ENCODE measurements at places on chromosomes 4 and X.

- no peak for DNase-seq
These were observed 340.3 kb downstream of the ZNF674 start for GRCh38 chrX:46204721-46205422.

DNA sequence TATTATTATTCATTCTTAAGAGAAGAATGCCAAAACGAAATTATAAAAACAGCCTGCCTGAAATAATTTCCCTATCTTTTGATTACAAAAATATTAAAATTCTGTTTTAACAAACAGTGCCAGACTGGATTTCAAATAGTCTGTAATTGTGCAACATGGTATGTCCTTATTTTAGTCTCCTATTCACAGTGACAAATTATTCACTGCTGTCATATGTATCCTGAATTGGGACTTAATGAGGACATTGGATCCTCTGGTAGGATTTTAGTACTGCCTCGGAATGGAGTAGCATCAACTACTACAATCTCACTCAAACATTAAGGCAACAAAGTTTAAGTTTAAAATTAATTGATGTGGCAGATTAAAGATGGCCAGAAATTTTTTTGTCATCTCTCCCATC is 97.6 kb downstream of the CASK start:
- DNase-seq, result no peak

- DNase-seq, result no peak
These were observed 27.4 kb upstream of the SOD3 start for GRCh38 chr4:24768006-24768405.

DNA sequence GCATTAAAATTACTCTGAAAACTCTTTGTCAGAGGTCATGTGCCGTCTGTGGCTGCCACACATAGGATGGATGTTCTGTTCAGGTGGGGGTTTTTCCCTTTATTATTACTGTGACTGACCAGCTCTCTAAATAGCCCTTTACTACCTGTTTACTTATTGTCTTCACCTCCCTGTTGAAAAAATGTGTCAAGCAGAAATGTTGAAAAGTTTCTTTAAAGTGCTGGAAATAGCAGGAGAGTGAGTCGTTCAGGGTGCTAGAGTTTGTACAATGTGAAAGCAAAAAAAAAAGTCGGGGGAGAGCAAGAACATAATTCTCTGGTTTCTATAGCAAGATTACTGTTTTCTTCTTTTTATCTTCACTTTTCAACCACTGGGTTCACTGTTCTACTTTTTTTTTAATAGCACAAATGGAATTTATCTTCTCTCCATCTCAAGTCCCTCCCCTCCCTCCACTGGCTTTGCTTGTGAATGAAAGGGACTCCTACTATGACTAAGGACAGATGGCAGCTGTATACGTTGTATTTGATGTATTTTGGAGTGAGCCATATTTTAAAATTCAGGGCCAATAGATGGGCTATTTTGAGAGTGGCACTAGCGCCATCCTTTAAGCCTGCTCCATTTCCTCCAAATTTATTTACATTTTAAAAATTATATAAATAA is 33.3 kb downstream of the ARX start:
- no peak for DNase-seq

DNA sequence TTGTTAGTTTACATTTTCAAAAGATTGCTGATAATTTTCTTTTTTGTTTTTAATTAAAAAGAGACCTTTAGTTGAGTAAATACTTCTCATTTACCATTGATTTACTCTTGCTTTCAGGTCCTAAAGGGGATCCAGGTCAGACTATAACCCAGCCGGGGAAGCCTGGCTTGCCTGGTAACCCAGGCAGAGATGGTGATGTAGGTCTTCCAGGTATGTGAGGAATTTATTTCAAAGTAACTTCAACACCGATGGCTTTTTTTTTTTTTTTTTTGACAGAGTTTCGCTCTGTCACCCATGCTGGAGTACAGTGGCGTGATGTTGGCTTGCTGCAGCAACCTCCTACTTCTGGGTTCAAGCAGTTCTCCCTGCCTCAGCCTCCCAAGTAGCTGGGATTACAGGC is 135.1 kb downstream of the IRS4 start:
- no peak for DNase-seq

DNA sequence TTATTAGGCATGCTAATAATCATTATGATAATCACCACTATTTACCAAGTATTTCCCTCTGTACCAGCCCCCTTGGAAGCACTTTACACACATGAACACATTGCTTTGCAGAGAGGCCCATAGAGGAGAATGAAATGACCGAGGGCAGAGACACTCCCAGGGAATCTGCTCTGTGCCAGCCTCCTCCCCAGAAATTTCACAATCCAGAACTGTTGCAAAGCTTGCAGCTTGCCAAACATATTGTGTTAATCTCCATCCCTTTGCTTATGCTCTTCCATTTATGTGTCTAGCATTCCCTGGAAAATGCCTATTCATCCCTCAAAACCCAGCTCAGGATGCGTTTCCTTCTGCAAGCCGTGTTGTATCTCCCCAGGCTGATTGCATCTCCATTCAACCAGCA is 37.8 kb downstream of the CYTL1 start:
- no peak for DNase-seq

- DNase-seq, result no peak
These were observed 31.9 kb downstream of the F8A1 start for GRCh38 chrX:154918060-154918483.

GRCh38 chrX:12999422-12999821 is 24.5 kb downstream of the TMSB4X start:
- DNase-seq, result no peak

DNA sequence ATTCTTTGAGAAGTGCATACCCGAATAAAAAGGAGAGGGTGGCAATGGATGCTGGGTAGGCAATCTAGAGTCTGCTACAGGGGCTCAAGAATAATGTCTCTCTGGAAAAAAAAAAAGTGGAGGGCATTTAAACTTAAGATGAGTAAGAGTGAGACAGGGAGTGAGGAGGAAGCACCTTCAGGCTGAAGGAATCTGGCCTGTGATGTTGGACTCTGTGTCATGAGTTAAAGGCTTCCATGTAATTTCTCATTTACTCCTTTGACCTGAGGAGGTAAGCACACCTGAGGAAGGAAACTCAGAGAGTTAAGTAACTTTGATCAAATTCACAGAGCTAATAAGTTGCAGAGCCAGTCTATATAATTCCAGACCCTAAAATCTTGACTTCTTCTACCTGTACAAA is 3.2 kb upstream of the PRKG2 start:
- no peak for DNase-seq

GRCh38 chrX:23435108-23435507 is 100.5 kb downstream of the PTCHD1 start:
- no peak for DNase-seq

GRCh38 chr4:125703443-125703842 is 388.7 kb downstream of the FAT4 start:
- DNase-seq, result no peak

- DNase-seq, result no peak
These were observed 114.0 kb upstream of the ENPEP start for GRCh38 chr4:110361921-110362320.

GRCh38 chrX:108397627-108398391 is 40.4 kb downstream of the COL4A6 start:
- DNase-seq, result no peak

DNA sequence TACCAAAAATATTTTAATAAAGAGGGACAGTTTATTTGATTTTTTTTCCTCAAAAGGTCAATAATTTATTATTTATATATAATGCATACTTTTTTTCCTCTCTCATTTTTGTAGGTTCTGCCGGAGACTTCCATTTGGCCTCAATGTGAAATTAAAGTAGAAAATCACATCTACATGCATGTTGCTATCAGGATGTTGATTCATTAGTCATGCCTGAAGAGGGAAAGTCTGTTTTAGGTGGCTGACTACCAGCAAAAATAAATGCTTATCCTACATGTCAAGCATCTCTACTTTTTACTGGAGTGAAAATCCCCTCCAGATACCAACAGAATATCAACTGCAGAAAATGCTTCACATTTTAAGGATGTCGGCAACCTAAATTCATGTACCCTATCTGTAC is 41.5 kb downstream of the KIAA0232 start:
- DNase-seq, result no peak

- no peak for DNase-seq
These were observed 213.7 kb upstream of the PPARGC1A start for GRCh38 chr4:24103434-24104157.

DNA sequence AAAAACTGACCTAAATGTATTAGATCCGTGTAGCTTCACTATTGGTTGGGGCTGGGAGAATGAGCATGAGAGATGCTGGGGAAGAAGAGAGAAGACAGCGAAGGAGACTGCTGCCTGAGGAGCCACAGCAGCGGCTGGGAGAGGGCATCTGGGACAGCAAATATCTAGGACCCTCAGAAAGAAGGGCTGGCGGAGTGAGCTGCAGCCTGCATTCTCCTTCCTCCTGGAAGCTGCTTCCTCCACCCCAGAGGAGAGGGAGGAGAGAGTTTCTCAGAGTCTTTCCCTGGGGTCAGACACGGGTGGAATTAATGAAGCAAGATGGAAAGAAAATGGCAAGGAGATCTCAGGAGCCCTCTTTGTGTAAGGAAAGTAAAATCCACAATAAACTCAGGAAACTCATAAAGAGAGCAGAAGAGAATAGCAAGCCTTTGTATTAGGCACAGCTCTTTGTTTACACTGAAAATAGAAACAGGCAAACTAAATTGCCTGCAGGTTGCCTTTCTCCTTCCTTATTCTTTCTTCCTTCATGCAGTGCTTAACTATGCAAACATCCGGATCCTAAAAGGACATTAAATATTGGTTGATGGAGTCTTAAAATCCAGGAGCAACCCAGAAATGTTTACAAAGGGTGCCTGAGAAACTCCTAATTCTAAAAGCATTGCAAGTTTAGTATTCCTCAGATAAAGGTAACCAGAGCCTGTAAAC is 130.3 kb upstream of the GALNT7 start:
- DNase-seq, result no peak

DNA sequence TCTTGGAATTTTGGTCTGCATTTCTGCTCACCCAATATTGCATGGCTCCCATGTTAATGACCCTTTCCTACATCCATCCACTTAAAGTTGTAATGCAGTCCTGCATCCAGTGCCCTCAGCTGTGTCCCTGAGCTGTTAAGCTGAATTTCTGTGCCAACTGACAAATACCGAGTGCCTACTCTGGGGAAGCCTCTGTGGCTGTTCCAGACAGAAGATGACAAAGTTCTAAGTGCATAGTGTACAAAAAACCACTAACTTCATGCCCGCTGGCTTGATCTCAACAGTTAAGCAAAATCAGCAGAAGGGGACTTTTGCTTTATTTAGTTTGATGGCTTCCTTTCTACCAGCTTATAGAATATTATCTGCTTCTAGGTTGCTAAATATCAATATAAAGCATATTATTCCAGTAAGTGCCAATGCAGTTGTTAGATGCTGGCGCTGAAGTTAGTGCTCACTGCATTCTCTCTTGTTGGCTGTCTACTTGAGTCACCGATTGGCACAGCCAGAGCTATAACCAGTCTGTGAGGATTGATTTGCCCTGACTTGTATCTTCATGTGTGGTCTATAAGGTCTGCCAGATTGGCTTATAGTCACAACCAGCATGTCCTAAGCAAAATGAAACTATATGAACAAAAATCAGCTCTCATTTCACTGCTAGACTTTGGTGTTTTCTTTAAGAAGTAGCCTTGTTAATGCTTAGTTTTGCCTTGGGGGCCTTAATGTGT is 98.9 kb downstream of the KLHL8 start:
- DNase-seq, result no peak

DNA sequence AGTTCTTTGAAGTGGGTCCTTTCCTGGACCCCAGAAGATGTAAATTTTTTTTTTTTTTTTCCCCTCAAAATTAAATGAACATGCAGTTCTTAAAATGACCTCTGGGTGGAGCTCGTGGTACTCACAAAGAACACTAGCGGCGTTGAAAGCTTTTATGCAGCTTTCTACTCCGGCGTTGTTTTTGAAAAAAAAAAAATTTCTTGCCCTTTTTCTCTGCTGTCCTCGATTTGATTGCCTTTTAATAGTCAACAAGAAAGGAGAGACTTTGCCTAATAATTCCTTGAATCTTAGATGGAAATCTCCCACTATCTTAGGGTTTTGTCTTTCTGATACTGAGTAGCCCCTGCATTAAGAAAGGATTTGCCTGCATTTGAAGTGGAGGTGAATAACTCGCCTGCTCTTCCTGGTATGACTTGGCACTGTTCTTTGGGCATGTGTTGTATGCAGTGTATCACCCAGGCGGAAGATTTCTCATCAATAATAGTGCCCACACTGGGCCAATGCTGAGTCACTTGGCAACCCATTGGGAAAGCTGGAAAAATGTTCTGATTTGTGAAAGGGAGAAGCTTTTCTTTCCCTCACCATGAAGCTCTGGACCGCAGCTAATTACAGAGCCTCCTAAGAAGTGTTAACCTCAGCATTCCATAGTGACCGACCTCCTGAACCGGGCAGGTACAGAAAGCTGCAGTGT is 104.0 kb downstream of the PHEX start:
- no peak for DNase-seq

- no peak for DNase-seq
These were observed 9.6 kb upstream of the INTU start for GRCh38 chr4:127622921-127623796.

- no peak for DNase-seq
These were observed 118.9 kb downstream of the EVC2 start for GRCh38 chr4:5589495-5589894.
